Progenitor cell of endocrine pancreas (in vitro differentiated cells): ENCODE measurements at places on chromosomes 11 and 22.

GRCh38 chr11:119350302-119350701, 3.8 kb upstream of the MFRP start:
- H3K4me1 ChIP-seq: peaks cover 3% of the 10 kb centered on the region
- H3K4me3 ChIP-seq: no peak overlapping the region
- peaks cover 39% of the 10 kb centered on the region for H3K27me3 ChIP-seq
- no peak for DNase-seq

GRCh38 chr11:12725863-12726682, 51.9 kb downstream of the TEAD1 start:
- peaks cover 64% of the 10 kb centered on the region for H3K4me1 ChIP-seq
- peaks cover 4% of the 10 kb centered on the region for H3K36me3 ChIP-seq
- peak overlapping the region; percentile 86 for H3K27ac ChIP-seq
- no peaks in the 10 kb centered on the region for H3K27me3 ChIP-seq
- no peak for DNase-seq

DNA sequence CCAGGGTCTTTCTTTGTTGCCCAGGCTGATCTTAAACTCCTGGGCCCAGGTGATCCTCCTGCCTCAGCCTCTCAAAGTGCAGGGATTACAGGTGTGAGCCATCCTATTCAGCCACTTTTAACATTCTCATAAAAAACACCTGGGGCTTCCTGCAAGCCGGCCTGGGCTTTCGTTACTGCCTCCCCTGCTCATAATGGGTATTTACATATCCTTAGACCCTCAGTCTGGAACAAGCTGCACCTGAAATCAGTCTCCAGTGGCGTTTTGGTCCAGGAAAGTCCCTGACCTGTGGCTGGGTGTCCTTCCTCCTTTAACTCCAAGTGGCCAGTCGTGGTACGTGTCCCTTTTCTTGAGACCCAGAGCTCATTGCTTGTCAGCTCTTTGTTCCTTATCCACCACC, 320.7 kb downstream of the TMEM135 start:
- DNase-seq: no peak
- no peak overlapping the region for H3K4me3 ChIP-seq
- H3K27ac ChIP-seq: no peak overlapping the region
- no peaks in the 10 kb centered on the region for H3K36me3 ChIP-seq
- no peaks in the 10 kb centered on the region for H3K4me1 ChIP-seq

DNA sequence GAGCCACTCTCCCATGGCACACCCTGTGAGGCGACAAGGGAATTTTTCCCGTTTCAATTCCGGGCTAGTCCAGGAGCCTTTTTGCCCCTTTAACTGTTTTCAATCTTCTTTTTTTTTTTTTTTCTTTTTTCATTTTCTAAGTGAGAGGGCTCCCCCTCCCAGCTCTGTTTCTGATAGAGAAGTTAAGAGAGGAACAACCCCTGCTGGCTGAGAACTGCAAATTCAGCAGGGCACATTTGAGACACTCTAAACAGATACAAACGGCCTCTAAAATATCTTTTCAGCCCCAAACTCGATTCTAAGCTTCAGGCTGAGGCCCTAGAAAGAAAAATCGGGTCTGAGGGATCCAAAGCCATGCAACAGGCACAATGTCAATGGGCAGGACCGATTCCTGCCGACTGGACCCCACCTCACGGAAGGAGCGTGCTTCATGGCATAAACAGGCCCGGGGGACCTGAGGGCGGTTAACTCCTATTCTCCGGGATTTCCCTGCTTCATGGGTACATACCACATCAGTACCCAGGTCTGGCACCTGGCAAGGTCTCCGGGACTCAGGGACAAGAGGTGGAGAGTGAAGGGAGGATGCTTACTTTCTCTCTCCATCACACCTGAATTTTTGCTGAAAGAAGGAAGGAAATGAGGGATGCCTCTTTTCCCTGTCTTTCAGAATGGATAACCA, 627.5 kb downstream of the BUD13 start:
- no peaks in the 10 kb centered on the region for H3K36me3 ChIP-seq
- H3K4me1 ChIP-seq: no peaks in the 10 kb centered on the region
- H3K4me3 ChIP-seq: no peak overlapping the region
- H3K27me3 ChIP-seq: peaks cover 25% of the 10 kb centered on the region
- DNase-seq: no peak

DNA sequence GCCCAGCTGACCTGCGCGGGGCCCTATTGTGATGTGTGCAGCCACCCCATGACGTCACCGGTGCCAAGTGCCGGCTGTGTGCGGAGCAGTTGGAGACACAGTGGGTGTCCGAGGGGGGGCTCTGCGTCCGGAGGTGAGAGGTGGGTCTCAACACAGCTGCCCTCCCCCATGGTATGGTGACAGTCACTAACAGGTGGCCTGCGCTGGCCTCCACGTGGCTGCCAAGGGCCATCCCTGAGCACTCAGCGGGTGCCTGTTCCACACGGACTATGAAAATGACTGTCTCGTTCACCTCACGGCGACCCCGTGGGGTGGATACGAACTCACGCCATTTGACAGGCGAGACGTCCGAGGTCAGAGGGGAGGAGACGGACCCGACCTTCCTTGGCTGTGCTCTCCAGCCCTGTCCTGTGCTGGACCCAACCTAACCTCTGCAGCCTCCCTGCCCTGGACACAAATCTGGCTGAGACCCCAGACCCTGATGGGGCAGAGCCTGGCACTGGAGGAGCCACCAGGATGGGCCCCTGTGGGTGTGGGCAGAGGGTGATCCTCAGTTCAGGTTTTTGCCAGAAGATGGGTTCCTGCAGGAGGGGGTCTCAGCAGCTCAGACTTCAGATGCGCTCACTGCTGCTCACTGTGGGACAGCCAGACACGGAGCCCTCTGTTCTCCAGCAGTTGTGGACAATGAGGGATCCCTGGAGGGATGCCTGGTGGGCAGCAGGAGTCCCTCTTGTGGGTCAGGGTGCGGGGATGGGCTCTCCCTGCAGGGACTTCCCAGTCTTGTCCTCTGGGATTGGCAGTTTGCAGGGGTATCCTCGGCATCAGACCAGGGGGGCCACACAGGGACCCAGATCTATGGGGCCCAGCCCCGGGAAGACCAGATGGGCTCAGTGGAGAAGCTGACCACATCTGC, 6.3 kb downstream of the HRAS start:
- no peaks in the 10 kb centered on the region for H3K4me1 ChIP-seq
- peaks cover 1% of the 10 kb centered on the region for H3K36me3 ChIP-seq
- DNase-seq: no peak
- H3K27me3 ChIP-seq: no peaks in the 10 kb centered on the region

DNA sequence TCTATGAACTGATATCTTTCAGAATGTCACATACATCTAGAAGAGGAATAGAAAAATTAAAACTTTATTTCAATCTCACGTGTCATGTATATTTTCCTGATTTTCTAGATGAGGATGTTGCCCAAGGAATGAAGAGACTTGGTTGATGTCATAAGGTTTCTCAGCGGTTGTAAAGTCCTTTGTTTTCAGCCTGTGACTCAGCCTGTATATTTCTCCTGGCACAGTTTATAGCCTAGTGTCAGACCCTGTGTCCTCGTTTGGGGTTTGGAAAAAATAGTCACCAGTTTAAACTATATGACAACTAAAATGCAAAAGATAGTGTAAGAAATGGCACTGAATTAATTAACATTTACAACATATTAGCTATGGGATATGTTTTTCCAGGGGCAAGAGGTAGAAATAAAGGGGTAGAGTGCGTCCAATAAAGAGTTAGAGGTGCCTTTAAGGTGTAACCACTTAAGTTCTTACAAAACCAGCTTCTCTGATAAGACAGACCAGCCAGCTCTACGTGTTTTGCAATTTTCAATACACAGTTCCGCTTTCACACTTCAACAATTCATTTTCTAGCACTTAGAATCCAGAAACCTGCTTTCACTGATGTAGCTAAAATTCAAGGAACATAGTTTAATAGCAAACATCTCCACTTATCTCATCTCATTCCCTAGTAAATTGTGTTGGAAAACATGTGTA, 1432.6 kb upstream of the TENM4 start:
- H3K36me3 ChIP-seq: no peaks in the 10 kb centered on the region
- no peak overlapping the region for H3K4me3 ChIP-seq
- no peak for DNase-seq
- no peaks in the 10 kb centered on the region for H3K27me3 ChIP-seq

GRCh38 chr11:123409456-123410217, 20.4 kb upstream of the GRAMD1B start:
- peaks cover 15% of the 10 kb centered on the region for H3K27me3 ChIP-seq
- H3K36me3 ChIP-seq: no peaks in the 10 kb centered on the region
- no peak overlapping the region for H3K4me3 ChIP-seq
- DNase-seq: no peak

GRCh38 chr11:9142732-9143131, 51.3 kb upstream of the SCUBE2 start:
- no peak for DNase-seq
- H3K4me3 ChIP-seq: no peak overlapping the region
- no peaks in the 10 kb centered on the region for H3K4me1 ChIP-seq
- no peak overlapping the region for H3K27ac ChIP-seq
- no peaks in the 10 kb centered on the region for H3K27me3 ChIP-seq

- no peak overlapping the region for H3K4me3 ChIP-seq
- H3K36me3 ChIP-seq: peaks cover 18% of the 10 kb centered on the region
- DNase-seq: no peak
These were observed 166.2 kb downstream of the PGR start for GRCh38 chr11:100963375-100963774.

DNA sequence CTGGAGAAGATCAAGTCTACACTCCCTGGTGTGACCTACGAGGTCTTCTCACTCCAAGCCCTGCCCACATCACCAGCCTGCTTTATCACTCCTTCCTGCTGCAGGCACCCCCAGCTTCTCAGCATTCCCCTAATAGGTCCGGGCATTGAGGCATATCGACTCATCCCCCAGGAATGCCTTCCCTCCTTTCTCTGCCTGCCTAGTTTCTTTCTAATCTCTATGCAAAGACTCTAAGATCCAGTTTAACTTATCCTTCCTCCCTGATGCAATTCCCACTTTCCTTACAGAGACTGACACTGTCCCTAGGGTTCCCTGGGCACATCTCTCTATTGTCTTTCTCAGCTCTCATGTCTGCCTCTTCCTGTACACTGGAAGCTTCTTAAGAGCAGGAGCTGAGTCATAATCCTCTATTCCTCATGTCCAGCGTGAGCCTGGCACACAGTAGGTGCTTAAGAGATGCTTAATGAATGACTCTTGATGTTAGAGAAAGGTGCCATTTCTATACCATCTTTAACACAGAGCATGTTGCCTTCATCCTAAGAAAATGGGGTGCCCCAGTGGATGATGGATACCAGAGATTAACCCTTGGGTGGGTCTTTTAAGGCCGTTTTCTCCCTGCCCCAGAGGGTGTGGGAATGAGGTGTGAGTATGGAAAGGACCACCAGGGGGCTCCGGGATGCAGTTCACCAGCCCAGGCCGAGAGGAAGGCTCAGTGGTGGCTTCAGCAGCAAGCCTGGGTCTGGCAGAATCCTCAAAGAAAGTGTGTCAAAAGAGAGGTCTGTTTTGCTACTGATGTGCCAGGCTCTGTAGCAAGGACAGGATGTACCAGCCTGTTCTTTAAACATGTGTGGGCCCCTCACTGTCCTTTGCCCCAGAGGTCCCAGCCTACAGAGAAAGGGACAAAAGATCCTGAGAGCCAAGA, 34.7 kb downstream of the PARVA start:
- H3K27ac ChIP-seq: peak overlapping the region; percentile 88
- no peaks in the 10 kb centered on the region for H3K27me3 ChIP-seq
- H3K36me3 ChIP-seq: no peaks in the 10 kb centered on the region
- H3K4me1 ChIP-seq: peaks cover 7% of the 10 kb centered on the region

DNA sequence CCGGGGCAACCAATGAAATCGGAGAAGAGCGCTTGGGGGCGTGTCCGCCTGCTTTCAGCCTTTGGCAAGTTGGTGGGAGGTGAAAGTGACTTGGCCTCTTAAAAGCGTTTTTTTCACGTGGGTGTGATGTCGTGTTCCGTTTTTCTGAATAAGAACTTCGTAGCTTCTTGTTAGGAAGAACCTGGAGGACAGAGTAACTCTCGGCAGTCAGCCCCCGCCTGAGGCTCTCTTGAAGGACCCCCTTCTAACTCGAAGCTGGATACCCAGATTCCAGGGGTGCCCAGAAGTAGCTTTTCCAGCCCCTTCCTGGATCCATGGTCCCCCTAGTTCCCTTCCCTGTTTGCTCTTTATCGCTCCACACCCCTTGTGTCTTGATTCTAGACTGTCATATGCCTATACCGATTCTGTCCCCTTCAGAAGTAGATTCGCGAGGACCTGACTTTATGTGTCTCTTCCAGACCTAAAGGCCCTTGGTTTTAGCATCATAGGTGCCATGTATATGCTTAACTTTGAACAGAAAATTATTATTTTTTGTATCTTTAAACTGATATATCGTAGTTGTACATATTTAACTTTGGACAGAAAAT, 915 bp upstream of the OSBP start:
- H3K4me1 ChIP-seq: peaks cover 30% of the 10 kb centered on the region
- peak overlapping the region; percentile 99 for H3K27ac ChIP-seq
- DNase-seq: no peak
- no peaks in the 10 kb centered on the region for H3K27me3 ChIP-seq
- H3K36me3 ChIP-seq: peaks cover 2% of the 10 kb centered on the region

DNA sequence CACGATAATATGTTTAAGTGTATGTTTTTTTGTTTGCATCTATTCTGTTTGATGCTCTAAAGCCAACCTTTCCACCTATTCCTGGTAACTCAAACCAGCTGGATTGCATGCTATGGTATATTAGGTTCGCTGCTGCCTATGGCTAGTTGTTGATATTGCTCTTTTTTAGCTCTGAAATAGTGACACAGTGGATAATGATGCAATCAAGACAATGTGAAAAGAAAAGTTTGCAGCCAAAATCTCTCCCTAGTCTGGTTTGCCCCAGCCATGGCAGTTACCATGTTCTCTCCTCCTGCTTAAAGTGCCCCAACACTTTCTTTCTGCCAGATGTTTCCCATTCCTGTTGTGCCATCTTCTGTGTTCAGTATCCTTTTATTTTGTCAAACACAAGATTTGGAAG, 269.7 kb downstream of the DYNC2H1 start:
- no peaks in the 10 kb centered on the region for H3K4me1 ChIP-seq
- H3K27ac ChIP-seq: no peak overlapping the region
- H3K4me3 ChIP-seq: no peak overlapping the region
- H3K27me3 ChIP-seq: no peaks in the 10 kb centered on the region
- DNase-seq: no peak
- H3K36me3 ChIP-seq: peaks cover 8% of the 10 kb centered on the region

DNA sequence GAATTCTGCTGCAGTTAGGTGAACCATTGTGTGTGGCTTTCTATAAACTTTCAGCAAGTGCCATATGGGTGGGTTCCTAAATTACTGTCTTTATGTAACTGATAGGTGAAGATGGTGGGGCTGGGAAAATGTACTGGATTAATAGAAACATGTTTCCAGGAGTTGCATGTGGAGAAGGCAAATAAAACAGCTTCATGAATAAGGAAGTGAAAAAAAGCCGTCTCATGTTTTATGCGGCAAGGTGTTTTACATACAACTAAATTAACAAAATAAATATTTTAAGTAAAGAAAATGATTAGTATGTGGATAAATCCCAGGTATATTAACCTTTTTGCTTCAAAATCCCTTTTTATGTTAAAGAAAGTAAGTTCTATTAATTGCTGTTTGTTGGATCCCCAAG, 67.2 kb downstream of the EXT2 start:
- H3K4me1 ChIP-seq: peaks cover 7% of the 10 kb centered on the region
- H3K27me3 ChIP-seq: no peaks in the 10 kb centered on the region
- H3K4me3 ChIP-seq: no peak overlapping the region
- H3K36me3 ChIP-seq: peaks cover 14% of the 10 kb centered on the region
- no peak overlapping the region for H3K27ac ChIP-seq
- no peak for DNase-seq
